ENCODE measurements at places on chromosomes 11 and 22.

DNA sequence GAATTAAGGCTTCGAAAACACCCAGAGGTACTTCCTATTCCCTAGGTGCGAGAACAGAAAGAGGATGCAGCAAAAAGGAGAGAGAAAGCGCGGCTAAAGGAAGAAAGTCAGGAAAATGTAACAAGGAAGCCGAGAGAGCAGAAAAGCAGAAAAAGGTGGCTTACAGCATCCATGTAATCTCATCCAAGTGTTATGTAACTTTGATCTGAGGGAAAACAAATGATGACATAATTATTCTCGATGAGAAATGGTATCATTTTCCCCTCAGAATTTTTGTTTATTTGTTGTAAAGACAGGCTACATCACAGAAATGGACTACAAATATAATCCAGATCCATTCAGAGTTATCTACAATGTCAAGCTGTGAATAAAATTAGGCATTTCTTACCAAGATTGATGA lies 69.1 kb upstream of the APOA1 start:
- DNase-seq = no peak

- DNase-seq = no peak
Measured at GRCh38 chr11:61281581-61282250, 13.4 kb downstream of the VWCE start.

GRCh38 chr11:65114538-65115171 lies 2.8 kb downstream of the ZNHIT2 start:
- no peak for DNase-seq

DNA sequence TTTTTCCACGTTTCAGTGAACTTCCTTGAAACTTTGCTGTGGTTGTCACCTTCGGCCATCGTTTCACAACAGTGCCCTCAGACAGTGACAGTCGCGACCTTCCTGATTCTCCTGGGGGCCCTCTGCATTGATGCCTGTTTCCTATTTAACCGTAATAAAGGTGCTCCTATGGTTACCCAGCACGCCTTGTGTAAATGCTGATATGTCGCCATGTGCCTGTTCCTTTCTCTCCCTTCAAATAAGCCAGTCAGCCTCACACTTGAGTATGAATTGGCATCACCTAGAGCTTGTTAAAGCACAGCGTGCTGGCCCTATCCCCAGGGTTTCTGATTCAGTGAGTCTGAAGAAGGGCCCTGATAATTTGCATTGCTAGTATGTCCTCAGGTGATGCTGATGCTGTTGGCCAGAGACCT lies 104.8 kb downstream of the MICAL2 start:
- DNase-seq = no peak

- no peak for DNase-seq
Measured at GRCh38 chr11:20161230-20161918, 1.1 kb upstream of the DBX1 start.
